ENCODE measurements at places on chromosomes 12 and 14.

DNA sequence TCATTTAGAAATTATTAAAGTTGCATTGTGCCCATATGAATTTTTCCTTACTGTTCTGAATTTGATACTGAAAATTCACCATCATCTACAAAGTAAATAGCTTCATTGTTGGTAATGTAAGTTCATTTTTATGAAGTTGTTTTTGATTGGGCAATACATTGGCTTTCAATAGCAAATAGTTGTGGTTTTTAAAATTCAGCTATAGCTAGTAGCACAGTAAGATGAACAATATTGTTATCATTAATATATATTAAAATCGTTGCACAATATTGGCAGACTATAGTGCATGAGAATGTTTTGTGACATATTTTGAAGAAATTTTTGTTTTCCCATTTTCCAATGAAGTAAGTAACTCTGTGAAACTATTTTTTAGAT lies 575.0 kb downstream of the PRKD1 start:
- no peak for DNase-seq

DNA sequence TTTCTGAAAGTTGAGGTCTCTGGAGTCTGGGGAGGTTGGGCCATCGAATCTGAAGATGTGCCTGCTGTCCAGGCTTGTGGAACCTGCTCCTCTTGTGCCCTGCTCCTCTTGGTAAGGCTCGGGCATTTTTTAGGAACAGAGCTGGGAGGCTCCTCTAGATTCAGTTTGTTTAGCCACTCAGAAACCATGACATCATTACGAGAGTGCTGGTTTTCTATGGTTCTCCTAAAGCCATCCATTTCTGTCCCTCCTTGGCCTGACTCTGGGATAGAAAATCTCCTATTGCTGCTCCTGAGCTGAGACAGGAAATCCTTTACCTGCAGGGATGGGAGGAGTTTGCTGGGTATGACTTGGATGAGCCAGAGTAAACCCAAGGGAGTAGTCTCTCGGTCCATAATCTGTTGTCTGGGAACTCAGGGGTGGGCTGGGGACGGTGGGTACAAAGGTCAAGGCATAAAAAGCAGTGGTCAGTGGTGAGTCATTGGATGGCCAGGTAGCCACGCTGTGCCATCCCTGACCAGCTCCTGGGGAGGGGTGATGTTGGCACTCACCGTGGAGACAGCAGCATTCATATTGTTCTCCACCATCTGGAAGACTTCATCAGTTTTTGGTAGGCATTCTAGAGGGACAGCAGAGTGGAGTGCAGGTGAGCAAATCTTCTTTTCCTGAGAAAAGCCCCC lies 2.4 kb upstream of the ADCY4 start:
- no peak for DNase-seq

GRCh38 chr14:77565289-77565993 lies 51.0 kb downstream of the SPTLC2 start:
- no peak for DNase-seq

DNA sequence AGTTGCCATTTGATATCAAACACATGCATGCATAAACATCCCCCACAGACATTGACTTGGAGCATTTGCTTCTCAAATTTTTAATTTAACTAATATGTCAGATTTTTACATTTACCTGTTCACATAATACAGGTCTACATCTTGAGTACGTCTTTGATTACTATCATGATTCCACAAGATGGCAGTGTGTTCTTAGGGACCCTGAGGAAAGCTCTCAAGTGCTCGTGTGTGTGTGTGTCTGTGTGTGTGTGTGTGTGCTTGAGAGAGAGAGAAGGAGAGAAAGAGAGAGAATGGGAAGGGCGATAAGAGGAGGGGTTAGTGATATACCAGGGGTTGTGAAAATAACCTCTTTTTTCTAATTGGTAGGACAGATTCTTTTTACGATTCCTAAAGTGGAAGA lies 167.1 kb upstream of the OR4E1 start:
- no peak for DNase-seq

DNA sequence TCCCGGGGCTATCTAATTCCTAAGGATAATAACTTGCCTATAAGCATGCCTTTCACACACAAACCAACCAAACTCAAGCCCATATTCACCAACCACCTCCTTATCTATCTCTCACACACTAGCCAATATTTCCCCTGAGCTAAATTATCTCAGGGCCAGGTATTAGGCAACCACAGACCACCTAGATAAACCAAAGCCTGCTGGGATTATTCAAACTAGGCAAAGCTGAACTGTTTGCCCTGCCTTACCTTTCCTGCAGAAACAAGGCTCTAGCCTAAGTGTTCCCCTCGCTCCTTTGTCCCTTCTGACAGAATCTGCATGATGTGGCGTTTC lies 114.7 kb upstream of the EEA1 start:
- no peak for DNase-seq

GRCh38 chr14:67417633-67418032 lies 5.7 kb upstream of the PLEK2 start:
- no peak for DNase-seq
